Stimulated activated naive CD4-positive, alpha-beta T cell treated with Interleukin-2 at 50 U/mL for 16 hours (primary cell): ENCODE measurements at places on chromosomes 11 and 22.

DNA sequence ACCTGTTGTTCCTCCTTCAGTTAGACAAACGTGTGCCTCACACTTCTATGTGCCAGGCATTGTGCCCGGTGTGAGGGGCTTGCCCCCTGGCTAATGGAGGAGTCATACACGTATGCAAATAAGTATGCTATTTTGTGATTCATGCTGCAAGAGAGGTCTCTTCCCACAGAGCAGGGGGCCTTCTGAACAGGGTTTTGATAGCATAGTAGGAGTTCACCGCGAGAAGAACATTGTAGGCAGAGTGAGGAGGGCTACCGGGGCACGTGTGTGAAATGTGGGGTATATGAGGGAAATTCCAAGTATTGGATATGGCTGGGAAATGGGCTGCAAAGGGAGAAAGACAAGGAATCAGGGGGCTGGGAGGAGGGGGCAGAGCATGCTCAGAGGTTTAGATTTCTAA, 84.5 kb downstream of the NECTIN1 start:
- no peak for DNase-seq

DNA sequence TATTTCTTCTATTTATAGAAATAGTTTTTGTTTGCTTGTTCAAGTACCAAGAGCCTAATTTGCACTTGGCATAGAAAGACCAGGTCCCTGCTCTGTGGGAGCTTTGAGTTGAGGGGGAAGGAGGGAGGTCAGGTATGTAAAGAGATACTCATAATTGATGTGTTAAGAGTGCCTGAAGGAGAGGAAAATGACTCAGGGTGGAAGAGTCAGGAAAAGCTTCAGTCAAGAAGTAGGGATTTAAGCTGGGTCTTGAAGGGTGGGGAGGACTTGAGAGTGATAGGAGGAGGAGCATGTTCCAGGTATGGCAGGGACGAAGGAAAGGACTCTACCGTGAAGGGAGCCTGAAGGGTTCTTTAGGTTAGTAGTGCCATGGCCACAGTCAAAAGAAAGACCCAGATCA, 9.0 kb downstream of the RBX1 start:
- no peak for DNase-seq

GRCh38 chr11:47550288-47551047, 2.5 kb downstream of the CELF1 start:
- DNase-seq = no peak

GRCh38 chr11:10892250-10892649, 34.4 kb upstream of the ZBED5 start:
- DNase-seq = no peak

DNA sequence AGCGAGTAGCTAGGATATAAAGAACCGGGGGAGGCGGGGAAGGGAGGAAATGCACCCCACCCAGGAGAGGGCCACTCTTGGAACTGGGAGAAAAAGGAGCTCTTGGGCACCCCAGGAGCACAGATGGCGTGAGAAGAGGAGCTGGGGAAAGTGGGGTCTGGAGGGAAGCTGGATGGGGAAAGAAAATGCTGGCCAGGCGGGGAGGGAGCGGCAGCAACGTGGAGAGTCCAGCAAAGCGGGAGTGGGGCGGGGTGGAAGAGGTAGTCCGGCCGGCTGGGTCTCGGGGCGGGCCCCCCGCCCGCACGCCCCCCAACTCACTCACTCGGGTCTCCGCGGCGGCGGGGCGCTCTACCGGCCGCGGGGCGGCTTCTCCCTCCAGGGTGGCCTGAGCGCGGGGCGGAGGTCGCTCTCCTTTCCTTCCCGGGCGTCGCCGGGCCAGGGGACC, 522 bp downstream of the TOB2 start:
- DNase-seq = no peak

DNA sequence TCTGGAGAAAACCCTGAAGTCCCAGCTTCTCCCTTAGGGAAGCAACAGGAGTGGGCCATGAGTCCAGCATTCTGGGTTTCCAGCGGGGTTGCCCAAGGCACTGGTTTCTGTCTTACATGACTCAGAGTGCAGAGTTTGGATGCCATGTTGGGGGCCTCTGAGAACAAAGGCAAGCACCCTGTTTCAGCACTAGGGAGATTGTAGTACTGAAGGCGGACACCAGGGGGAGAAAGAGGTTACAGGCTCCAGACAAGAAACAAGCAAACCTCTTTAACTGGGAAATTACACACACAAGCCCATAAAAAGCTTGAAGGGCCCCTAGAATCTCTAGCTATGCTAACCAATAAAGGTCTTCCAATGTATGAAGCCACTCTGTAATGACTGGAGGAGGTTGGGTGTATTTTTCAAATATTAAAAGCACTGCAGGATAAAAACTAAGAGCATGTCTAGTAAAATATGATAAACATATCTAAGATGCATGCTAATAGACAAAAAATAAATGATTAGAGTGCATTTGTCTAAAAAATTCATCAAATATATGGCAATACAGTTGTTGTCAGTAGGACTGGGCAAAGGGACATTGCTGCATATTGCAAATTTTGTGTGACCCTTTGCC, 7.1 kb downstream of the MS4A6E start:
- peak; percentile 23 for DNase-seq

DNA sequence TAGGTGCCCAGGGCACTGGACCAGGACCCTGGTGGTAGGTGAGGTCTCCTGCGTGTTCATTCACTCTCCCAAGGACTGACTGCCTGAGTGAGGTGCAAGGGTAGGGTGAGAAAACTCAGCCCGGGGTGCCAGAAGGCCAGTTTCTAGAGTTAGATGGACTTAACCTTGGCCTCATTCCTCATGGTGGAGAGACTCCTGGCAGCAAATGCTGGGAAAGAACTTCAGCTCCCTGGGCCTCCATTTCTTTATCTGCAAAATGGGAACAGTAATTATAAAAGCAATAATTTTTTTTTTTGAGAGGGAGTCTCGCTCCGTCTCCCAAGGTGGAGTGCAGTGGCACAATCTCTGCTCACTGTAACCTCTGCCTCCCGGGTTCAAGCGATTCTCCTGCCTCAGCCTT, 47.7 kb downstream of the TRIOBP start:
- no peak for DNase-seq
